Activated T-cell treated with anti-CD3 and anti-CD28 coated beads for 48 hours (primary cell): ENCODE measurements at places on chromosomes 4 and X.
A peak's percentile ranks its signal among the peaks of the same experiment; 100 is the strongest.

- DNase-seq, result no peak
These were observed 400.9 kb upstream of the FGF13 start for GRCh38 chrX:139112432-139112831.

- no peak for DNase-seq
These were observed 2.2 kb upstream of the DCUN1D4 start for GRCh38 chr4:51840781-51841180.

DNA sequence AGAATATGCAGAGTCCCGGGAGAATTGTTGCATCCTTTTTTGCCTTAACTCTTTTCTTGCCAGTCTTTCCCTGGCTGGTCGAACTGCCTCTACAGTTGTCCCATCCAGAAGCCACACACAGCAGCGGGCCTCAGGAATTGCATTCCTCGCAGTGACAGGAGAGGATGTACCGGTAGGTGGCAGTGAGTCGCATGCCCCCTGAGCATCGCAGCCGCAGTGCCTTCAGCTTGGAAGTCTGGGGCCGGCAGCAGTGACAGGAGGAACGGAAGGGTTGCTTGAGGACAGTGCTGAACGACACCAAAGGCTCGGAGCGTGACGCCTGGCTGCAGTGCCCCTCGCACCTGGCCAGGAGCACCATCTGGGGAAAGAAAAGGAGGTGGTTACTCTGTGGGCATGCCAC, 23.5 kb downstream of the NDP start:
- peak; percentile 9 for DNase-seq

GRCh38 chr4:139050446-139050845, 34.9 kb downstream of the NOCT start:
- DNase-seq, result no peak

DNA sequence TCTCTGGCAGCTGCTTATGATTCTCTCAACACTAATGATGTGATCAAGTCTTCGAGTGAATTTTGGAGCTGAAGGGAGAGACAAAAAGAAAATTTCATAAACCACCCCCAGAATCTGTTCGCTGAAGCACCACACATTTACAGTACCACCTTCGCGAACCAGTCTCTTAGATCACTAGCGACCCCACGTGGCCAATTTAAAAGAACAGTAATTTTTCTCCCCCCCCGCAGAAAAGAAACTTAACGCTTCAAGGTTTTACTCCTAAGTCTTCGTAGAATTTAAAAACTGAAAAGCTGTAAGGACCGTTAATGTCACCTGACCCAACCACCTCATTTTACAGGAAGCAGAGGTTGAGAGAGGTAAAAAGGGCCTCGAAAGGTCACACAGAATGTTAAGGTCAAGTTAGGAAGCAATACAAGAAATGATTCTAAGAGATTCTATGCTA, 187.5 kb downstream of the QDPR start:
- peak; percentile 25 for DNase-seq

GRCh38 chr4:168028568-168028967, 63.8 kb upstream of the ANXA10 start:
- DNase-seq, result no peak

DNA sequence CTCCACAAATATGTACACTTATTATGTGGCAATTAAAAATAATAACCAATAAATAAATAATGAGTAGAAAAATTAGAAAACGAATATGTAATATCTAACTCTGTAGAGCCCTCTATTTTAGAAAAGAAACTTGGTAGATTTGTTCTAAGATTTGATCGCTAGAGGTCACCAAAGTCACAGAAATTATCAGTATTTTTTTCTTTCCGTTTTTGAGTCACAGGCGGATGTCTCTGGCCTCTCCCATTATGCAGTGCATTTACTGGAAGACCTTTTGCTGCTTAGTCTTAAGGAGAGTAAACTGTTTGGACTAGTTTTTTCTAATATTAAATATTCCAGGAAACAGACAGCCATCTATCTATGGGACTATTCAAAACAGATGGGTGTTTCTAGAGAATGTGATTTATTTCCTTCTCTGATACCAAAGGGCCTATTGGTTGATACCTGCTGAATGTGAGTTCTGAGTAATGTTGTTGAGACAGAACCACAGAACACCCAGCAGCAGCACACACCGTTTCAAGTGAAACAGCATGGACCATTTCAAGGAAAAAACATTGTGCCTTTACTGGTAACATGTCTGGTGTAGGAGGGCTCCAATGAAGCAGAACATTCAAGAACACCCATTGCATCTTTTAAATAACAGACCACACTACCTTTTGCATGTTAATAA, 34.0 kb upstream of the GYPA start:
- no peak for DNase-seq

- no peak for DNase-seq
These were observed 56.3 kb upstream of the LNX1 start for GRCh38 chr4:53647547-53647946.

DNA sequence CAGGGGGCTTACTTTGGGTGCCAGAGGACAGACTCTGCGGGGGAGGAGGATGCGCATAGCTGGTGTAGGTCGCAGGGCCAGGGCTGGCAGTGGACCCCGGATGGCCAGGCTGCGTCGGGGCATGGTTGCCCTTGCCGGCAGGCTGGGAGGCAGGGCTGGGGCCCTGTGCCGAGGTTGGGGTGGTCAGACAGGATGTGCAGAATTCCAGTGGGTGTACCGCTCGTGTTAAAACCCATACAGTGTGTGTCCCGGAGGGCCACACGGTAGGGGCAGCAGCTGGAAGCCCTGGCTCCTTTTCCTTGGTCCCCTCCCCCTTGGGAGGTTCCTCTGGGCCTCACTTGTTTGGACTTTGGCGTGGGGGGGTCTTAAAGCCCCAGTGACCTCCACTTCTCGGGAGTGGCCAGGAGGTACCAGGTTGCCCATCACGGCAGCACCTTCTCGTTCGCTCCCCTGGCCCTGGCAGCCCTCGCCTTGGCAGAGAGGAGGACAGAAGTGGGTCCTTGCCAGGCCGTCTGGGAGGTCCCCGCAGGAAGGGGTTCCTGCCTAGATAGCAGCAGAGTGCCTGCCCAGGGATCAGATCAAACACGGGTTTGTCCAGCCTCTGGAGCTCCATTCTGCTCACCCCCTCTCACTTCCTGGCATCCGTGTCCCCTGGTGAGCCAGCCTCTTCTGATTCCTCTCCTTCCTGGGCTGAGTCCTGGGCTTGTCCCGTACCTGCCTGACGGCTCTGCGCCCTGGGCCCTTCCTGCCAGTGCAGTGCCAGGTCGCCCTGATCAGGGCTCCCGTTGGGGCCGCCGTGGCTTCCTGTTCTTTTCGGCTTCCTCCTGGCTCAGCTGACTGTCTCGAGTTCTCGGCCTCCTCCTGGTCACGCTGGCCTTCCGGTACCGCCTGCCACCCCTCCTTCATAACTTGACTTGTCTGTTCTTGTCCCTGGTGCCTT, 56.7 kb upstream of the HGFAC start:
- DNase-seq, result no peak

- DNase-seq, result peak; percentile 37
These were observed 1.3 kb downstream of the TAB3 start for GRCh38 chrX:30887721-30888120.

GRCh38 chr4:169619518-169619957, 840 bp upstream of the CLCN3 start:
- DNase-seq, result peak; percentile 18

DNA sequence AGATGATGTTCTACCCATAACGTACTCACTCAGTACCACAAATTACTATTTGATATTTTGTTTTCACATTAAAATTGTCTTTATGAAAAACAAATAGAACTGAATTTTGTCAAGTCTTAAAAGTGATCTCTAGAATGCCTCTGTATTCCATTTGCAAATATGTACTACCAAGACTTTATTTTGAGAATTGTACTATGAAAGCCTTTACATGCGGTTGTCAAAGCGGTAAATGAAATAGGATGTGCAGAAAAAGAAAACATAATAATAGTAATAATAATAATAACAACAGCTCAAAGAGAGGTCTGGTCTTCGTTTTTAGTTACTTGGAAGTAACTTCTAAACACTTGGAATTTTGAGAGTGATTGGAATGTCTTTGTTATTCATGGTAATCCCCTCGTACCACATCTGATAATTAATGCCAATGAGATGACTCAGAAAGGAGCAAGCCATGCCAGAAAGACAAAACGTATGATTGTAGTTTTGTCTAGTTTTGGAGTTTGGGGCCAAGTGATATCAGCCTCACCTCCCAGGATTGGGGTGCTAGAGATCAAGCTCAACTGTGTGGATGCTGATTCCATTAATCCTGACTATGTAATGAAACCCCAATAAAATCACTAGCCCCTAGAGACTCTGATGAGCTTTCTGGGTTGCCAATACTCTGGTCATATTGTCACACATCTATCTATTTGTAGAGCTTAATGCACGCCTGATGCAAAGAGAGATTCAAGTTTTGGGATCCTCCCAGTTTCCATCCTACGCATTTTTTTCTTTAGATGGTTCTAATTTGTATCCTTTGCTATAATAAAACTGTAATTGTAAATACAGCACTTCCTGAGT, 20.2 kb upstream of the CTSO start:
- DNase-seq, result no peak

DNA sequence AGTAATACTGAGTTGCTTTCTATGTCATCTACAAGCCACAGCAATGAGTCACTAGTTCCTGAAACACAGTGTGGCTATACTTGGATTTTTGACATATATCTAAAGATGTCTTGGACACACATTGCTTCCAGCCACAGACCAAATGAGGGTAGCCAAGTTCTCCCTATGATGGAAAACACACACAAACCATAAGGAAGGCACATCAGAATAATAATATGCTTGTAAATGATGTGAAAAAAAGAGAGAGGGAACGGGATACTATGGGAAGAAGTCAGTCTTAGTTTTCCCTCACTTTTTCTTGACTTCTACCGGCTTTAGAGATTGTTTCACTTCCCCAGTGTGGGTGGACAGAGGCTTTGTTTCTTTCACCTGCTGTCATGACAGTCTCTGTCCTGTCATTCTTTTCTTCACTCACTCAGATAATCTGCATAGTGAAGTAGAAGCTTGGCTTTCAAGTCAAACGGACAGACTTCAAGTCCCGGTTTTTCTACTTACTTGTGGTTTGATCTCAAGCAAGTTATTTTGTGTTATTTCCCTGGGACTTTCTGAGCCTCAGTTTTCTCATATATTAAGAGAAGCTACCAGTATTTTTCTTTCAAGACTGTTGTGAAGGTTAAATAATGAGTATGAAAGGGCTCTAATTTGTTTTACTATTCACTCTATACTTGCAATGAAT, 34.7 kb downstream of the P2RY10 start:
- DNase-seq, result no peak

DNA sequence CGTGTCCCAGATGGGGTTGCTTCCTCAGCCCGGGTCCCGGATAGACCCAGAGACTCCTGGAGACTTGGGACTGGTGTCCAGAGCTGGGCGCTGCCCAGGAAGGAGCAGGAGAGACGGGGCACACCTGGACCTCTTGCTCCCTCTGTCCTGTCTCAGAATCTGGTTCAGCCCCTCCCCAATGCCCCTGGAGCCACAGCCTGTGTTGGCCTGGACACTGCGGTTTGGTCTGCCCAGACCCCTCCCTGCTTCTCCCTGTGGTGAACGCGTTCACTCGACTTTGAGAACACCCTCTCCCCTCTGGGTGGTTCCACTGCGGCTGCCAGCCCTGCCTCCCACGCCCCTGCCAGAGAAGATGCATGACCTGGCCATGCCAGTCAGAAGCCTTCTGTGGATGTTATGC, 111.1 kb downstream of the HMX1 start:
- DNase-seq, result no peak

DNA sequence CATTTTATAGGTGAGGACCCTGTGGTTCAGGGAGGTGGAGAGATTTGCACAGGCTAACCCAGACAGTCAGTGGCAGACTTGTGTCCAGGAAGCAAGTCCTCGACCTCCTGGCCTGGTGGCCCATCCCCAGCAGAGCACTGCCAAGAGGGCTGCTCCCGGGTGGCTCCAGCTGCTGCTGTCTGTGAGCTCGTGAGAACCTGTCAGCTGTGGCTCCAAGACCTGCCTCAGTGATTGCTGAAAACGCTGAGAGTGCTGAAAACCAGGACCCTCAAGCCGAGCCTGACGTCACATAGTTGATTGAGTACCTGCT, 74.2 kb downstream of the RTL9 start:
- DNase-seq, result no peak

DNA sequence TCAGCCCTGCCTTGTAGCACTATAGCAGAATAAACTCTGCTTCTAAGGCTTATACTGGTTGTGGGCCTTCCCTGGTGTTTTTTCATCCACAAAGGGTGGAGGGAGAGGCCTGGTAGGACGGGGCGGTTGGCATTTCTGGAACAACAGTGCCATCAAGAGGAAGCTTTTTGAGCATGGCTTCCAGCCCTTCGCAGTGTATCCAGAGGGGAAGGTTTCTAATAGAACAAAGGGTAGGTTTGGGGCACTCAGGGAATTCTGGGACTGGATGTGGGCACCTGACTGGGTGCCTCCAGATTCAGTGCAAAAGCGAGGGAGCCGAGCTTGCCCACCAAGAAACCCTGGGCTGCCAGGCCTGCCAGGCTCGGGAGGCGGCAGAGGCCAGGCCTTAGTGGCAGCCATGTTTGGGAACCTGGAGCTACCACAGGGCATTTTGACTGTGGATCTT, 229.6 kb upstream of the AGTR2 start:
- no peak for DNase-seq

DNA sequence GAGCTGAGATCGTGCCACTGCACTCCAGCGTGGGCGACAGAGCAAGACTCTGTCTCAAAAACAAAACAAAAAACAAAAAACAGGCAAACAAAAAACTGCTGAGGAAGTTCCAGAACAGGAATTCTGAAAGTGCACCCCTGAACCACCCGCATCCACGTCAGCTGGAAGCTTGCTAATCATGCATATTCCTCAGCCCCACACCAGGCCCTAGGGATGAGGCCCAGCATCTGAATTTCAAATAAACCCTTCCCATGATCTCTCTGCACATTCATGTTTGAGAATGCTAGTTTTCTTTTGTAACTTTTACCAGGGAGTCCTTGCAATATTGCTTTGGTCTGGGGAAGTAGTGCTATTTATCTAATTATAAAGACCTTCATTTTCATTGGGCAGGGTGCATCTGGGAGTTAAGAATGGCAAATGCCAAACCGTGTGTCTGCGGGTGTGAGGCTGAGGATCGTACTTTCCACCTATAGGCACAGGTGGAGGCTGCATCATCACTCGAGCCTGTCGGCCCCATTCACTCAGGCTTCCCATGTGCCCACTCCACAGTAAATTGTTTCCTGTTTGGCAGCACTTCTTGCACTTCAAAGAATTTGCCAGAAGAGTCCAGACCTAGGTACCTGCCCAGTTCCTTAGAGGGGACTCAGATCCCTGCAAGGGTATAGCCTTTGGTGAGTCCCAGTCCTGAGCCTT, 23.6 kb downstream of the CCKAR start:
- DNase-seq, result no peak

DNA sequence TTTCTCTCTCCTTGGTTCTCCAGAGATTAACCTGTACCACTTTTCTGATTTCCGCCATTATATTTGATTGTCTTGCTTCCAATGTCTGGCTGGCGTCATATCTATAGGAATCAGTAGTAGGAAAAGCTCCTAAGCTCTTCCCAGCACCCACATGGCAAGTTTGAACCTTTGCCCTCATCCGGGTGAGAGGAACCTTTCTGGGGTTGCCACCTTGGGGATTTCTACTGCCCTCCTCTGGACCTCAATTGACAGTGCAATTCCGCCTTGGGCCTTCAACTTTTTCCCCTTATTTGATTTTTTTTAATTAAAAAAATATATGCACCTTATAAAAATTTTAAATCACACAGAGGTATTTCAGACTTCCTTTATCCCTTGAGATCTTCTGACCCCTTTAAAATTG, 2.0 kb upstream of the CXorf66 start:
- no peak for DNase-seq

- DNase-seq, result no peak
These were observed 17.0 kb downstream of the SNCA start for GRCh38 chr4:89820010-89820409.
